ENCODE measurements at places on chromosomes 11 and 22.

- peak; percentile 68 for DNase-seq
Measured at GRCh38 chr11:65781152-65781961, 581 bp upstream of the AP5B1 start.

- DNase-seq = no peak
Measured at GRCh38 chr22:49914256-49914655, 4.0 kb downstream of the ALG12 start.

DNA sequence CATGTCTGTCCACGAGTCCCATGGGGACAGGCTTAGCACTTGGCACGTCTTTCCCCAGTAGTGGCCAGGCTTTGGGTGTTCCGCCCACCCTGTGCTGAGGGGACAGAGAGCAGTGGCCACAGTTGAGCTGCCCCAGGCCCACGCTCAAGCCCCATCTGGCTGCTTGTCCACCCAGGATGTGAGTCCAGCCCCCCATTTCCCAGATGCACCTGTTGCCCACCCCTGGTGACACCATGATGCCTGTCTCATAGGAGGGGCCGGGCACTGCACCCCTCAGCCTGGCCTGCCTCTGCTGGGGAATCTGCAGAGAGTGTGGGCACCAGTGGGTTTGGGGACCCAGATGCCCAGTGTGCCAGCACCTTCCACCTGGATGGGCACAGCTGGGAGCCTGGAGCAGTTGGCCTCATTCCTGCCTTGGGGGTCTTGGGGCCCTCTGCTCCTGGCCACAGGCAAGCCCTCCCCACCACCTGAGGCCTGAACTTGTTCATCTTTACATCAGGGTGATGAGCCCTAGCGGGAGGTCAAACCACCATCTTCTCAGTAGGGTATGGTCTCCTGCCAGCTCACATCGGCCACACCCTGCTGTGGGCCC is 5.7 kb downstream of the SIGIRR start:
- DNase-seq = no peak

- peak; percentile 47 for DNase-seq
Measured at GRCh38 chr22:47043835-47044721, 281.6 kb downstream of the TBC1D22A start.

DNA sequence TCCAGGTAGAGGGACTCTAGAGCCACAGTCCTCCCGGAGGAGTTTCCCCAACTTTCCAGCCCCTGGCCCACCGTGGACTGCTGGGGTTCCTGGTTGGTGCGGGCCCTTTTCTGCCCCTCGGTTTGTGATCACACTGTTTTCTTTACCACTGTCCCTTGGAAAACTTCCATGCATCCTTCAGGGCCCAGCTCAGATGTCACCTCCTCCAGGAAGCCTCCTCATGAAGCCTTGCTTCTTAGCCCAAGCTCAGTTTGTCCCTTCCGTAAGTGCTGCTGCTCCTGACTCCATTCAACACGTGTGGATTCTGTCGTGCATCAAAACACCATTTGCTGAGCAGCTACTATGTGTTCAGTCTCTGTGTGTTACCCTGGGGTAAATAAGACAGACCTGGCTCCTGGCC is 15.9 kb upstream of the TPCN2 start:
- DNase-seq = no peak

GRCh38 chr22:28855355-28856094 is 27.8 kb upstream of the ZNRF3 start:
- peak; percentile 81 for DNase-seq

GRCh38 chr11:93743291-93743690 is 1.8 kb downstream of the C11orf54 start:
- no peak for DNase-seq

- no peak for DNase-seq
Measured at GRCh38 chr22:29733362-29734201, 13.8 kb downstream of the CABP7 start.

- DNase-seq = no peak
Measured at GRCh38 chr11:71986131-71986530, 12.6 kb upstream of the IL18BP start.

GRCh38 chr11:74366576-74366975 is 31.7 kb downstream of the PGM2L1 start:
- peak; percentile 76 for DNase-seq

DNA sequence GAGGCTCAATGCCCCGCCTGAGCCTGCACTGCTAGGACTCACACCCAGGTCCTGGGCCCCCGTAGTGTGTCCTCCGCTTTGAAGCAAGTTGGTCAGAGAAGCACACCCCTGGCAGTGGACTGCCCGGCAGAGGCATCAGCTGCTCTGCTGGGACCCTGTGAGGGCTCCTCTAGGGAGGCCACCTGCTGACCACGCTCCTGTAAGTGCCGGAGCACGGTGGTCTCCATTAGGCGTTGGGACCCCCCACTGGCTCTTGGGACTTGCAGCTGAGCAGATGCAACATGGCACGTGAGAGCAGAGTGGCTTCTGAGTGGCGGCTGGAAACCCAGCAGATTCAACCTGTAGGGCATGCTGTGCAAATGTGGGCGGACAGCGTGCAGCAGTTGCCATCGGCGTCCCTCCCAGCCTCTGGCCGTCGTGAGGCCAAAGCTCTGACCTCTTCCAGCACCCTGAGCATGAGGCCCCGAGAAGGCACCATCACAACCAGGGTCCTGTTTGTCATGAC is 16.9 kb downstream of the MRGPRG start:
- no peak for DNase-seq

DNA sequence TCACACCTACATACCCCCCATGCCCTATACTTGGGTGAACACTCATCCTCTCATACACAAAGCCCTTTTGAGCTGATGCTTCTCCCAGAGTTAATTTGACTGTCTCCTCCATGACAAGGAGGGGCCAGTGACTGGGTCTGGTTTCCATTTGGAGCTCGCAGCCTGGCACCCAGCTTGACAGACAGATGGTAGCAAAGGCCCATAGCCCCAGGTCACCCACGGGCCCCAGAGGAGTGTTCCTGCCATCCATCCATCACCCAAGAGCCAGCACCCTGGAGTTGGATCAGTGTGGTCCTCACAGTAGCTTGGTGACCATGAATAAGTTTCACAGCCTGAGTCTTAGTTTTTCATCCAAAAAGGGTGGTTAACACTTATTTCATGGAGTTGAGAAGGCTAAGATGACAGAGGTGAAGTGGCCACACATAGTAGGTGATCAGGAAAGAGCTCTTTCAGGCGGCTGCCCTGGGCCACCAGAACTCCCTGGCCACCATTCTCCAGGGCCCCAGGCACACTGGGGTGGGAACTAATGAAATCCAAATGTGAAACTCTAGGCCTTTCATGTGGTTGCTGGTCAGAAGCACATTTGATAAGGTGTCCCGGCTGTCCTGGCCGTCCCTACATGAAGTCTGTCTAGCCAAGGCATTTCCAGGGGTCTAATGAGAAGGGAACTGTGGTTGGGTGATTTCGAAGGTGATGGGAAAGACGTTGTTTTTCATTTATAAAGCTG is 42.4 kb downstream of the LIF start:
- DNase-seq = no peak

DNA sequence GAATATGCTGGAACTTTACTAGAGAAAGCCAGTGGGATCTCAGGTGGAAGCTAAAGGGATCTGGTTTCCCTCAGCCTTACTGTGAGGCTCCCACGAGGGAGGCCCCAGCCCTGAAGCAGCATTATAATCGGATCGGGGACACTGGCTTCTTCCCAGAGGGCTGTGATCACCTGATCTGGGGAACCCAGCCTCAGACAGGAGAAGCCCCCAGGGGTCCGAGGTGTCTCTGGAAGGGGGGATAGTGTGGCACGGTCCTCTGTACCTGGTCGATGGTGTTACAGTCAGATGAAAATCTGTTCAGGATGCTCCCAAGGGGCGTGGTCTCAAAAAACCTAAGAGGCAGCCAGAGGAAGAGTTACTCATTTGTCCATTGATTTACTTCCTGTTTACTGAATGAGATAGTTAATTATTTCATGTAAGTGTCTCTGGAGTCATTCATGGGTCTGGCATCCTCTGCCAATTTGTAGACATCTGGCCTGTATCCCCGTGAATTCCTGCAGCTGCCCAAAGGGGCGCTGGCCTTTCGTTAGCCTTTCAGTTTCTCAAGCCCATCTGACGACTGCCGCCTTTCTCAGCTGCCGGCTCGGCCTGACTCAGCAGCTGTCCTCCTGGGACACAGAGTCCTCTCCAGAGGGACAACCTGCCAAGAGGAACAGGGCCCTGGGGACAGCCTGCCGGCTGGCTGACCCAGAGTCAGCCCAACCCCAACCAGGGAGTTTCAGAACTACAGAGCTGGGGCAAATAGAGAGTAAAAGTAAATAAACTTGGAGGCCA is 17.0 kb upstream of the KCNJ11 start:
- peak; percentile 74 for DNase-seq

GRCh38 chr11:1521382-1522080 is 35.0 kb upstream of the MOB2 start:
- DNase-seq = no peak

- no peak for DNase-seq
Measured at GRCh38 chr11:60165951-60166350, 16.9 kb downstream of the MS4A6A start.

- DNase-seq = peak; percentile 48
Measured at GRCh38 chr11:94849839-94850238, 81.7 kb downstream of the AMOTL1 start.

- no peak for DNase-seq
Measured at GRCh38 chr11:36550385-36551115, 17.3 kb upstream of the RAG1 start.

GRCh38 chr11:45470151-45470793 is 184.1 kb upstream of the SYT13 start:
- peak; percentile 38 for DNase-seq

DNA sequence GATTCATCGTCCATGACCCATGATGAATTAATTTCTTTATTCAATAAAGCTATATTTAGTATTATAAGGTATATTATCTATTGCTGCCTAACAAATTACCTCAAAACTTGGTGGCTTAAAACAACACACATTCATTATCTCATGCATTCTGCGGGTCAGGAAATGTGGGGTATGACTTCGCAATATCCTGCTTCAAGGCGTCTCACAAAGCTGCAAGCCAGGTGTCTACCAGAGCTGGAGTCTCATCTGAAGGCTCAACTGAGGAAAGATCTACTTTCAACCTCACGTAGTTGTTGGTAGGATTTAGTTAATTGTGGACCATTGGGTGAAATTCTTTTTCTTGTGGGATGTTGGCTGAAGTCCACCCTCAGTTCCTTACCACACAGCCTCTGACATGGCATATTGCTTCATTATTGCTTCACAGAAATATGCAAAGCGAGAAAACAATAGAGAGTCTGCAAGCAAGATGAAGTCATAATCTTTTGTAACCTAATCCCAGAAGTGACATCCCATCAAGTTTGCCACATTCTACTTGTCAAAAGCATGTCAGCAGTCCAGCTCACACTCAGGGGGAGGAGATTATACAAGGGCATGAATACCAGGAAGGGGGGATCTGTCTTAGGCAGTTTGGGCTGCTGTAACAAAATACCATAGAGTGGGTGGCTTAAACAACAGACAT is 45.1 kb downstream of the KREMEN1 start:
- DNase-seq = no peak

GRCh38 chr22:23898006-23898974 is 4.1 kb downstream of the MIF start:
- no peak for DNase-seq

DNA sequence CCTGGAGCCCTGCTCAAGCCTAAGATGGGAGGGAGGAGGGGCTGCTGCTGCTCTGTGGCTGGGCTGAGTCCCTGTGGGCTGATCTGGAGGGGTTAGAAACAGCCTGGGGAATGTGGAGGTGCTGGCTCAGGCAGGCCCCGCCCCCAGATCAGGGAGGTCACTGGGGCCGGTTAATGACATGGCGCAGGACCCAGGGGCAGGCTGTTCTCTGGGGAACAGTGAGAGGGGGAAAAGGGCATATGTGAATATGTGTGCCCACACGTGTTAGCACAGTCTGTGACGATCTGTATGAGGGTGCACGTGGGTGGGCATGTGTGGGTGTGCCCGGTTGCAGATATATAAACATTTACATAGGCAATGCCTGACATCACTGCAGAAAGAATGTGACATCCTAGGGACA is 143.5 kb downstream of the MIAT start:
- no peak for DNase-seq

GRCh38 chr11:106990331-106990730 is 27.9 kb downstream of the GUCY1A2 start:
- DNase-seq = no peak

DNA sequence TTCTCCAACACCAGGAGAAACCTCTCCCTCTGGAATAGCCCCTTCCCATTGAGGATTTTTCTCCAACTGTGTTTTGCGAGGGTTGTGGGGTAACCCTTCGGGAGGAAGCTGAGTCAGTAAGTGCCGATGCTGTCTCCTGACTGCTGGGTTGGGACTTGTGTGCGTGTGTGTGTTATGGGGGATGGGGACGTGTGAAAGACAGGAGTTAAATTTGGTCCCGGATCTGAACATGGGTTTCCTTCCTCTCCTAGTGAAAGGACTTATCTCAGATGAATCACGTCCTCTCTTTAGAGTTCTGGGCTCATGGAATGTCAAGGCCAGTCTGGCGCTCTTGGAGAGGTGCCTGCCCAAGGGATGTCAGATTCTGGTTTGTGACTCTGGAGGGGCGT is 33.3 kb downstream of the KIAA1671 start:
- no peak for DNase-seq

GRCh38 chr11:119194811-119195440 is 9.7 kb downstream of the NHERF4 start:
- no peak for DNase-seq

- no peak for DNase-seq
Measured at GRCh38 chr11:67611165-67611564, 4.4 kb downstream of the NDUFV1 start.

DNA sequence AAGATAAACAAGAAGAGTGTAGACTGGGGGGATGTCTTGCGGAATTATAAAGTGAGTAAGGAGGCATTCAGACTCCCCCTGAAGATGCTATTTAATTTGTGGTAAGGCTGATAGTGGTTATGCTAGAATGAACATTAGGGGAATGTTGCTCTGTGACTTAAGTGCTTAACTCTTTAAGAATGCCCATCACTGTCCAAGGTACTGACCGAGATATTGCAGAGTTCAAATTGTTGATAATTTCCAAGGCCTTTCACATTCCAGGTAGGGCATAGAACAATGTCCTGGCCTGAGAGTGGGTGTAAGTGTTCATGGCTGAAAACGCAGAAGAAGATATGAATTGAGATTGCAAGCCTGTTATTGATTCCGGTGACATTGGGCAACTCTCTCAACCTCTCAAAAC is 90.3 kb upstream of the SEZ6L start:
- DNase-seq = no peak

- DNase-seq = peak; percentile 87
Measured at GRCh38 chr11:83194281-83195142, 1.0 kb downstream of the ANKRD42 start.

DNA sequence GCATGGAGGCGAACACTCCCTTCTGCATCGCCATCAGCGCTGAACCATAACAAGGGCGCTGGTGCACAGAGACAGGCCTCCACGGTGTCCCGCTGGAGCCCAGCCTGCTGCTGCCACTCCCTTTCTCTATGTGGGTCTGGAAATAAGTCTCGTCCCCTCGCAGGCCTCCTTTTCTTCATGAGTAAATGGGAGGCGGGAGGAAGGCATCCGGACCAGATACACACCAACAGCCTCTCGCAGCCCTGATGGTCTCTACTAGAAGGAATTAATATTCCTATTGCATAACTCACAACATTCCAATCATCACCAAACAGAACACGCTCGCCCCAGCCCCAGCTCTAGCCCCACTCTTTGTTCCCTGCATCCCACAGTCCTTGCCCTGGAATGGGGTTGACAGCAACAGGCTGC is 14.9 kb downstream of the RASD2 start:
- peak; percentile 73 for DNase-seq

GRCh38 chr22:27473533-27473932 is 328.0 kb downstream of the MN1 start:
- DNase-seq = no peak
